ENCODE measurements at places on chromosomes 7 and 10.

DNA sequence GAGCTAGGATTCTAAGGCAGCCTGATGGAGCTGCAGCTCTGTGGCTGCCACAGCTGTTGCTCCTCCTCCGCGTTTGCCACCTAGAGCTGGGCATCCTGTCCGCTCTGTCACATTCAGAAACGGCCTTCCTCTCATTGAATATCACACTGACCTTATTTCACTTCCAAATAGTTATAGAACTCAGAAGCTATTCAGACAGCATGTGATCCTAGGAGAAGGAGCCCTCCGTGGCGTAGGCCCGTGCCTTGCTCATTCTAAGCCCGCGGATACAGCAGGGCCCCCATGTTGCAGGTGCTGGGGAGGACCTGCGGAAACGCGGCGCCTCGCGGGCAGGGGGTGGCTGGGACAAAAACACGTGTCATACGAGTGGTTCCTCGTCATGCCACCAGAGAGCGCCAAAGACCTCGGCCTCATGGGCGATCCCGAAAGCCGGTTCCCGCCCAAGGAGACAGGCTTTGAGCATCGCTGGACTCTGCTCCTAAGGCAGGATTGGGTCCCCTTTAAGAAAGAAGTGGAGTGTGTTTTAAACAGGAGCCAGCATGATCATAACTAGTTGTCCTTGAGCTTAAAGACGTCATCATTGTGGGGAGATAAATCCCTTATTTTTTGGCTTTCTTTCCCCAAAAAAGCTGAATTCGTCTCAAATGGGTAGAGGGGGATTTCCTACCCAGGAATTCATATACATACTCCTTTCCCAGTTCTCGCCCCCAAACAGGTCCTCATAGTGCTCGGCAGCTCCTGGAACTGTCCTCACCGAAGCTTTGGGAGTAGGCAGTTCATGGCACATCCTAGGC lies 17.9 kb upstream of the FIGNL1 start:
- peak; percentile 66 for DNase-seq

GRCh38 chr10:114167985-114168384 lies 6.0 kb downstream of the CCDC186 start:
- no peak for DNase-seq

DNA sequence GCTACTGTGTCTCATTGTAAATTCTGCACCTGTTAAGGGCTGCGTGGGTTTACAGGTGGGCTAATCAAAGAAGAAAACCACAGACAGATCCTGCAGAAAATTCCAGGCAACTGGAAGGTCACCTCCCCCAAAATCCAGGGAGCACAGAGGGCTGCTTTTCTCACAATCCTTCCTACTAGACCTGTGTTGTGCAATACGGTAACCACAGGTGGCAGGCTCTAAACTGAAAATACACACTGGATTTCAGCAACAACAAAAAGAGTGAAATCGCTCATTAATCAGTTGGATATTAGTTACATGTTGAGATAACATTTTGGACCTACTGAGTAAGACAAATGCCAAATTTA lies 83.2 kb downstream of the SLC16A9 start:
- DNase-seq: no peak

DNA sequence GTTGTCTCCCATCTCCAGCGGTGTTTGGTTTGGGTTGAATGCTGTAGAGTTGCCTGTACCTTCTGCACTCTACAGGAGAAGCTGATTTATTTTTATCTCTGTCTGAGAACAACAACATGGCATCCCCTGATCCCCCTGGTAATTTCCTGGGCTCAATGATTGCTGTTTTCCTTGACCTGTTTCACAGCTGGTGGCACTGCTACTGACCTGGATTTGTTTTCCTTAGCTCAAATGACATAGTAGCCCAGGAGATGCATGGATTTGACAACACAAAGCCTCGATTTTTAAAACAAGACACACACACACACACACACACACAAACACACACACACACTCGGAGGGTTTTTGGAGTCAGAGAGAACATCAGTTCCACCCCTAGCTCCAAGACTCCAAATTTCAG lies 301.6 kb downstream of the NRG3 start:
- DNase-seq: no peak

DNA sequence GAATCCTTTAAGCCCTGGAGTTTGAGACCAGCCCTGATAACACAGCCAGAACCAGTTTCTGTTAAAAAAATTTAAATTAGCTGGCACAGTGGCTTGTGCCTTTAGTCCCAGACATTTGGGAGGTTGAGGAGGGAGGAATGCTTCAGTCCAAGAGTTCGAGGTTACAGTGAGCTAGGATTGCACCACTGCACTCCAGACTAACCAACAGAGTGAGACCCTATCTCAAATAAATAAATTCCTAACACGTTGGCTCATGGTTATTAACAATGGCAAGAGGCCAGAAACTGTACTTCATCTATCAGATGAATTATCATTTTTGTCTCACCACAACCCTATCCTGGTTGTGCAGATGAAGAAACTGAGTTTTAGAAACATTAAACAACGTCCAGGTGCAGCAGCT lies 2.1 kb upstream of the PPIA start:
- no peak for DNase-seq

DNA sequence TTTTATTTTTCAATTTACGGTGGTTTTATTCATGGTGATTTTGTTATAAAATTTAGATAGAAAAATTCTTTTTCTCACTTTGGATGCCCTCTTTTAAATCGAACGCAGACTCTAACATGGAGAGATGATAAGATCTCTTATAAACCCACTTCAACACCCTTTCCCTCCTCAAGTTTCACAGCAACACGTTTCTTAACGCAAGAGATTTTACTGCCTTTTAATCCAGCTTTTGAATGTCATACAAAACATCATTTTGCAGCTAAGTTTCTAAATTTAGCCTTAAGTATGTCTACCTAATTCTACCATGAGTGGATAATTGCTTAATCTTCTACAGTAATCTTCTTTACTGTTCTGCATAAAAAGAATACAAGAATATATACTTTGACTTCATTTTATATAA lies 70.0 kb downstream of the SEMA3C start:
- no peak for DNase-seq

Data from stimulated activated CD8-positive, alpha-beta memory T cell treated with anti-CD3 and anti-CD28 coated beads, Interleukin-12 subunit alpha, Interleukin-12 subunit beta, amount 100 ng/mL, for 1 hour (primary cell).